Amniotic epithelial cell (primary cell): ENCODE measurements at places on chromosomes 16 and 17.
A peak's percentile ranks its signal among the peaks of the same experiment; 100 is the strongest.

DNA sequence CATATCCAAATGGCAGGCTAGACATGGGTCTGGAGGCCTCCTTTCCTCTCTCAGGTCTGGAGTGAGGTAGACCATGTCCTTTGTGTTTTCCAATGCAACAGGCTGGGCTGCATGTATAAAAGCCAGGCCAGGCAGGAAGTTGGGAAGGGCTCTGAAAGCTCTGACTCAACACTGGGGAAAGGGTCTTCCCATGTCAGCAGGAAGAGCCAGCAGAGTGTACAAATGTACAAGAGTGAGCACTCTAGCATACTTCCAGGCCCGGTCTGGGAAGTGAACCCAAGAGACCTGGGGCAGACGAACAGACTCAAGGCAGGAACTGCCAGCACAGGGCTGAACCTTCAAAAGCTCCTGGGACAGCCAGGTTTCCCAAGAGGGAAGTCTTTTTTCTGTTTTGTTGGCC, 7.0 kb downstream of the ATPAF2 start:
- DNase-seq: no peak

DNA sequence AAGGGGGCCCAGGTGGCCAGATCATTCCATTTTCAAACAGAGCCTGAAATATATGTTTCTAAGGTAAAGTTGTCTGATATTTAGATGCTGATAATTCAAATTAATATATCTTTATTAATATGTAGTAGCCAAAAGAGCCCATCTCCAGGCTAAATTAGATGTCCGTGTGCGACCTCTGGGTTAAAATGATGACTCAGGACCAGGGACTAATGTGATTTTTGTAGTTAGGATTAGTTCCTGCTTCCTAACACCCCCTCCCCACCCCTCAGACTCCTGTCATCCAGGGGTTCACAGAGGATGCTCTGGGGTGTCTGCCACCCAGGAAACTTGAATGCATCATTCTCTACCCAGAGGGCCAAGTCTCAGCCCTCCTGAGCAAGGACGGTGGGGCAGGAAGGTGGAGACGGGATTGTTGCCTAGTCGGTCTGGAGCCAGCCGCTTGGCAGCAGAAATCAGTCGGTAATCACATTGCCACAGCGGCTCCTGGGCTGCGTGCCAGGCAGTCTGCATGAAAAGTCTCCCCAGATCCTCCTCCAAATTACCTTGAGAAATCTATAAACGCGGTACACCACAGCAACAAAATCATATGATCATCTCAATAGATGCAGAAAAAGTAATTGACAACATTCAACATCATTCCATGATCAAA, 29.8 kb downstream of the CNGB1 start:
- peak; percentile 22 for DNase-seq

DNA sequence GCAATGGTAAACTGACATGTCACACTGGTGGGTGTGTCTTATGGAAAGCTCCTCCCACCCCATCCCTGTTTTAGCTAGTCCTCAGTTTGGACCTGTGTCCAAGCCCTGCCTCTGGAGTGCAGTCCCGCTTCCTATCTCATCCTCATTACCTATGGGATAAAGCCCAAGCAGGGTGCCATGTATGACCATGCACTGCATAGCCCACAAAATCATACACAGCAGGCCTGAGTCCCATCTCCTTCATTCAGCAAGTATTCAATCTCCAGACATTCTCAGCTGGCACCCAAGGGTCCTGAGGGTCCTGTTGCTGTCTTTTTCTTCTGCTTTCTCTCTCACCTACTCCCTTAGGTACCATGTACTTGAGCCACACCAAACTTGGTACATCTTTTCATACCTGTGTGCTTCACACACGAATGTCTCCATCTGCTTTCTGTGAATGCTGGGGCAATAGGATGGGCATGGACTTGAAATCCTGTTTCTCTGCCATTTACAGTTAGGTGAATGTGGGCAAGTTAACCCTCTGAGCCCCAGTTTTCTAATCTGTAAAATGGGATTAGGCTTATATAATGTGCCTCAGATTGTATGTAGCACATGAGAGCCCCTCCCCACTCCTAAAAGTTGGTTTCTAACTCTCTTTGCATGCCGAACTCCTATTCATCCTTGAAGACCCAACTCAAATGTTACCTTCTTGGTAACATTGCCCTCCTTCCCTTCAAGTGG, 28.5 kb downstream of the TNS4 start:
- DNase-seq: peak; percentile 69

GRCh38 chr17:9095390-9095789, 74.1 kb downstream of the NTN1 start:
- DNase-seq: no peak

- peak; percentile 49 for DNase-seq
Measured at GRCh38 chr16:1823821-1824220, 2.8 kb downstream of the HAGH start.

GRCh38 chr17:50352072-50352692, 6.3 kb downstream of the XYLT2 start:
- DNase-seq: no peak

GRCh38 chr17:42072323-42073187, 22.2 kb upstream of the C17orf113 start:
- DNase-seq: no peak

DNA sequence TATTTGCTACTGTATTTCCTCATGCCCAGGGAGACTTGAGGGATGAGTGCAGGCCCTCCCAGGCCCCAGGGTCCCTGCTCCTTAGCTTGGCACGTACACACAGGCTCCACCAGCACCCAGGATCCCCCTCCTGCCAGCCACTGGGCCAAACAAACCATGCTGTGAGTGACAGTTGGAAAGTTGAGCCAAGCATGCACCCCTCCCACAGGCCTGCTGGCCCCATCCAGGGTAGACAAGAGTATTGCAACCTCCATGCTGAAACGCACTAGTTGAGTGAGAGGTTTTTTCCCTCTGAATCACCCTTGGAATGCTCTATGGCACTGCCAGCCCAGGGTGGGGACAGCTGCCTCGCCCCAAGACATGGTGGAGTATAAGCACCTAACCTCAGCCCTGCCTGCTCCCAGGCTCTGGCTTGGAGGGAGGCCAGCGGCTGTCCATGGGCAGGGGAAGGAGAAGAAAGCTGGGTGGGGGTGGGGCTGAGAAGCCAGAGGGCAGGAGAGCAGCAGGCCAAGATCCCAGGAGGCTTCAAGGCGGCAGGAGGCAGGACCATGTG, 49.6 kb downstream of the PITPNM3 start:
- DNase-seq: peak; percentile 84

- DNase-seq: peak; percentile 87
Measured at GRCh38 chr16:84692451-84693214, 7.2 kb upstream of the USP10 start.

DNA sequence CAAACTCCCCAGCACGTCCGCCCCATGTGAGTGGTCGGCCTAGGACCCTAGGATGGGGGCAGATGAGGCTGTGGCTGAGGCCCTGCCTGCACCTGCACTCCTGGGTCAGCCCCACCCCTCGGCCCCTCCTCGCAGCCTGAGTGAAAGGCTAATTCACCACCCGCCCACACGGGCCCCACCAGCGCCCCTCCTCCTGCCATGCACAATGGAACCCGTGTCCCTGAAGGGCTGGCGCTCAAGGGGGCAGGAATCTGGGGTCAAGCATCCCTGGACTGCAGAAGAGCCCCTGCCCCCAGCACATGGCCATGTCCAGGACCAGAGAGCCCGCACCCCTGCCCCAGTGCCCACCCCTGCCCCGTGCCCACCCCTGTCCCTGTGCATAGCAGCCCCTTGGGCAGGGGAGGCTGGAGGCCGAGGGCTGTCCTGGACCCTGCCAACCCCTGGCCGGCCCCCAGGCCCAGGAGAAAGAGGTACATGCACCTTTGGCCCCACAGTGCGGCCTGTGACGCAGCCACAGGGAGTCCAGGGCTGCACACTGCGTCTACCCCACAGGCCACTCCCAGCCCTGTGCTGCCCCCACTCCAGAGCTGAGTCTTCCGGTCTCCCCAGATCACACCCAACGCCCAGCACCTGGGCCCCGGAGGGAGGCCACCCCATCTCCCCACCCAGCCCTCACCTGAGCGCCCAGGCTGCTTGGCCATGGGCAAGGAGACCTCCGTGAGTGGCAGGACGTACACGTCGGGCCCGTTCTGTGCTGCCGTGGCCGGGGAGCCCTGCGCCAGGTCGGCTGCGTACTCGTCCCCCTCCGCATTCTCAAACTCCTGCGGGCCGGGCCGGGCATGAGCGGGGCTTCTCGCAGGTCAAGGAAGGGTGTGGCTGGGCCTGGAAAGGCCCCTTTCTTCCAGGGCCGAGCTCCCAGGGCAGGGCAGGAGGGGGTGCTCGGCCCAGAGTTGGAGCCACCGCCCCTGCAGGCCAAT, 34.6 kb upstream of the PVALEF start:
- DNase-seq: no peak

DNA sequence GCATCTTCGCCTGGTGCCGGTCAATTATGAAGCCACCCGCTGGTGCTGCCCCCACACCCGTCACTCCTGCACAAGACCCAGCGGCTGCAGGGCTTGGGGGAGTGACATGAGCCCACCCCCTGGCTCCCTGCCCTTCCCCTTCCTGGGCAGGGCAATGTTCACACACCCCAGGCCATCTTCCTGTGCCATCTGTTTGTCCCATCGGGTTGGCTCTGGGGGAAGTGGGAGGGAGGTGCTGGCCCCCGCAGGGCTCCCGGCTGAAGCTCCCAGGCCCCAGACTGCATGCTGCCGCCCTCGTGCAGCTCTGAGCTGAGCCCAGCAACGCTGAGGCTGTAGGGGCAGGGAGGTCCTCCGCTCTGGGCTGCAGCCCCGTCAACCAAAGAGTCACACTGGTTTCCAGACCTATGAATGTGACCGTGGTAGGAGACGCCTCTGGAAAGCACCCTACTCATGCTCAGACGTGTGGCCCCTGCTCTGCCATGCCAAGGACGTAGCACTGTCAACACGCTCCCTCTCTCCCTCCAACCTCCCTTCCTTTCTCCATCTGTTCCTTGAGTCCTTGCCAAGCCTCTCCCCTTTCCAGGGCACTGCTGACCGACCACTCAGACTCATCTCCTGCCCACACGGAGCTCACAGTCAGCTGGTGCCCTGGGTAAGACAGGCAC, 140.4 kb downstream of the ENGASE start:
- DNase-seq: no peak

DNA sequence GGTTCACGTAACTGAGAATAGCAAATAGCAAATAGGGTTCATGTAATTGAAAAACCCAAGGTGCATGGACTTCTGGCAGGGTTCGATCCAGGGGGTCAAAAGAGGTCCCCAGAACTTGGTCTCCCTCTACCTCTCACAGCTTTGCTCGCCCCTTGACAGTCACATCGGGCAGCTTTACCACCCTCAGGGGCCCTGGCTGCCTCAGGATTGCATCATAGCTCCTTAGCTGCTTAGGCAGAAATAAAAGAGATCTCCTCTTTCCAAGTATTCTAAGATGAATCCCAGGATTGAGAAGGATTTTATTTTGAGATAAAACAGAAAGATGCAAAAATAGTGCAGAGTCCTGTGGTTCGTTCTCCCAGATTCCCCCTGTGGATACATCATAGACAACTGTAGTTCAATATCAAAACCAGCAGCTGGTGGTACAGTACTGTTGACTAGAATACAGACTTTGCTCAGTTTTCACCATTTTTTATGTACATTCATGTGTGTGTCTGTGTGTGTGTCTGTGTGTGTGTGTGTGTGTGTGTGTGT, 12.8 kb downstream of the ADGRG3 start:
- DNase-seq: peak; percentile 34

- DNase-seq: no peak
Measured at GRCh38 chr17:29299031-29299430, 5.1 kb upstream of the NUFIP2 start.

DNA sequence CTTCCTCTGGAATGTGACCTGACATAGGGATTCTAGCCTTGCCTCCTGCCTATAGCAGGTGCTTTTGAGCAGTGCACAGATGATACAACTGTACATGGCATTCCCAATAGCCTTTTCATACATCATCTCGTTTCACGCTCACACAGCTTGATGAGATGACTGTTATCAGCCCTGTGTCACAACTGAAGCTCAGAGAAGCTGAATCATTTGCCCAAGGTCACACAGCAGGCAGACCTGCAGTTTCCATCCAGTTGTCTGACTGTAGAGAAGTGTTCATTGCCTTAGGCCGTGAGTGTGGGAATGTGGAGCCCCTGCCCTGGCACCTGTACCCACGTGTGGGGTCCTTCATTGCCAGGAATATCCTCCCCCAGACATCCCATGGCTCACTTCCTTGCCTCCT, 20.1 kb downstream of the WFDC1 start:
- peak; percentile 22 for DNase-seq

DNA sequence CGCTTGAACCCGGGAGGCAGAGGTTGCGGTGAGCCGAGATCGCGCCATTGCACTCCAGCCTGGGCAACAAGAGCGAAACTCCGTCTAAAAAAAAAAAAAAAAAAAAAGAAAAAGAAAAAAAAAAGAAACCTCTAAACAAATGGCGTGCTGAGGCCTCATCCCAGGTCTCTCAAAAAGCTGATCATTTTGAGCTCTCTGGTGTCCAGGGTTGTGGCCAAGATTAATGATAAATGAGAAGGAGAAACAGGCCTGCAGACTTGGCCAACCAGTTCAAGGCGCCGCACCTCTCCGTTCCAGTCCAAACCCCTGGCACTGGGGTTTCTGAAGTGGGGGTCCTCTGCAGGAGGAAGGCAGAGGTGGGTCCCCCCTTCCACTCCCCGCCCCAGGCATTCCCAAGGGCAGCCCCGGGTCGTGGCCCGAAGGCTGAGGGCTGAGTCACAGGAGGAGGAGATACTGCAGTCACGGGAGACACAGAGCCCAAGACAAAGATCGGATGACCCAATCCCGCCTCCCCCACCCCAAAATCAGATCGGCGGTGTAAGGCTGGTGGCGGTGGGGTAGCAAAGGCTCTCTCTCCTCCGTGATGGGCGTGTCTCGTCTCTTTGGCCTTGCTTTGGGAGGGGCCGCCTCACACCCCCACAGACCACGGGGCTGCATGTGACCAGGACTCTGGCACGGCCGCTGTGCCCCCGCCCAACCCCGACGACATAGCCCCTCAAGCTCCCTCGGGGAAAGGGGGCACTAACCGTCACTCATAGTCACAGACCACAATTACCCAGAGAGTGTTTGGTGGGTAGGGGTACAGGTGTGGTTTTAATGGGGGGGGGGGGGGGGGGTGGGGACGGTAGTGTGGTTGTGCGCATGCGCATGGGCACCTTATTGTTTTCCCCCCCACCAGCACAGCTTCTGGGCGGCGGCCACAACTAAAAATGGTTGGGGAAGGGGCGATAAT, 1.1 kb downstream of the VAT1 start:
- peak; percentile 65 for DNase-seq

- no peak for DNase-seq
Measured at GRCh38 chr16:25501530-25502255, 190.1 kb upstream of the HS3ST4 start.

DNA sequence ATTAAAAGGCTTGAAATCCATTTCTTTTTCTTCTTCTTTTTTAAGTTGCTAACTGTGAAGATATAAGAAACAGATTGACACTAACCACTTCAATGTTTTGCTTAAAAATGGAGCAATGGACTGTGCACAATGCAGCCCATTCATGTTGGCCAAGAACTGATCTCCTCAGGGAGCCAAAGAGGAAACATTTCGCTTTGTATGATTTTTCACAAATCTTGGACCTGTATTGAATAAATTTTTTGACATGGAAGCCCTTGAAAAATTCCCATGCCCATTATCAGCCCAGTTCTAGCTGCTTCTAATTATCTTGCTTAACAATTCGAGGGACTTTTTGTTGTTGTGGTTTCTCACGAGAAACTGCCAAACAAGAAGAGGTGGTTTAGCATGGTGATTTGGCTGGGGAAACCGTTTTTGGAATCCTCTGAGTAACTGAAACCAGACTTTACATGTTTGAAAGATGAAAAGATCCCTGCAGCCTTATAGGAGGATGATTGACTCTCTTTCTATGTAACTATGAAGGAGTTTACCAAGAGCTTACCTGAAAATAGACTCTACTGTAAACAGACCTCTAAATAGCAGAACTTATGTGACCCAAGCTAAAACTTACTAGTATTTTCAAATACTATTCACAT, 1389.4 kb upstream of the GOT2 start:
- no peak for DNase-seq

GRCh38 chr17:1169221-1169928, 10.4 kb downstream of the ABR start:
- no peak for DNase-seq
